ENCODE measurements at places on chromosomes 1 and 21.
A peak's percentile ranks its signal among the peaks of the same experiment; 100 is the strongest.

DNA sequence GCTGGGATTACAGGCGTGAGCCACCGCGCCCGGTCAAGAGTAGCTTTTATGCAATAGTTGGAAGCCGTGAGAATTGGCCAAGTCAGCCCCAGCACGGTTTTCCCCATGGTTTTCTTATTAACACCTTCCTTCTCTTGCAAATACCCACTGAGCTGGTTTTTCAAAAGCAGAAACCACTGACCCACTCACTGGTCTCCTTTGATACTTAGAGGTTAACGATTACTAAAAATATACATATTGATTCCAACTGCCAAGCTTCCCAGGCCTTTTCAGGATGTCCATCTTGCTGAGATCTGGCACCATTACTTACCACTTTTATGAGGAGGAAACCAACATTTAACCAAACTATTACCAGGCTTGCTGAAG, 25.9 kb upstream of the TARDBP start:
- DNase-seq = no peak

DNA sequence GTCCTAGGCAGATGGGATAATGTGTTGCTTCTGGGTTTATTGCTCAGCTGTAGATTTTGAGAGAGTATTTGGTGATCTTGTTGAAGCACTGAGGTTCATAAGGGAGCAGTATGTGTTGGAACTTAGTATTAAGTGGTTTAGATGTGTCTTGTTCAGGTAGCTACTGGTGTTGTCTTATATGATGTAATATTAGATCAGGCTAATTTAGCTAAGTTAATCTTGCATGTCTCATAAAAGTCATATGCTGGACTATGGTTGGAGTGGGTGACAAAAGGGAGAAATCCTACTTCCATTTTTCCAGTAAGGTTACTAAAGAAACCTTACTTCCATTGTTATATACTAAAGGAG, 196.4 kb downstream of the CLEC20A start:
- DNase-seq = no peak

- DNase-seq = no peak
Observed at GRCh38 chr1:218412171-218412570, 67.0 kb downstream of the TGFB2 start.

- DNase-seq = no peak
Observed at GRCh38 chr1:225973158-225973557, 26.0 kb downstream of the SDE2 start.

- DNase-seq = no peak
Observed at GRCh38 chr21:34199121-34199910, 125.9 kb downstream of the MRPS6 start.

DNA sequence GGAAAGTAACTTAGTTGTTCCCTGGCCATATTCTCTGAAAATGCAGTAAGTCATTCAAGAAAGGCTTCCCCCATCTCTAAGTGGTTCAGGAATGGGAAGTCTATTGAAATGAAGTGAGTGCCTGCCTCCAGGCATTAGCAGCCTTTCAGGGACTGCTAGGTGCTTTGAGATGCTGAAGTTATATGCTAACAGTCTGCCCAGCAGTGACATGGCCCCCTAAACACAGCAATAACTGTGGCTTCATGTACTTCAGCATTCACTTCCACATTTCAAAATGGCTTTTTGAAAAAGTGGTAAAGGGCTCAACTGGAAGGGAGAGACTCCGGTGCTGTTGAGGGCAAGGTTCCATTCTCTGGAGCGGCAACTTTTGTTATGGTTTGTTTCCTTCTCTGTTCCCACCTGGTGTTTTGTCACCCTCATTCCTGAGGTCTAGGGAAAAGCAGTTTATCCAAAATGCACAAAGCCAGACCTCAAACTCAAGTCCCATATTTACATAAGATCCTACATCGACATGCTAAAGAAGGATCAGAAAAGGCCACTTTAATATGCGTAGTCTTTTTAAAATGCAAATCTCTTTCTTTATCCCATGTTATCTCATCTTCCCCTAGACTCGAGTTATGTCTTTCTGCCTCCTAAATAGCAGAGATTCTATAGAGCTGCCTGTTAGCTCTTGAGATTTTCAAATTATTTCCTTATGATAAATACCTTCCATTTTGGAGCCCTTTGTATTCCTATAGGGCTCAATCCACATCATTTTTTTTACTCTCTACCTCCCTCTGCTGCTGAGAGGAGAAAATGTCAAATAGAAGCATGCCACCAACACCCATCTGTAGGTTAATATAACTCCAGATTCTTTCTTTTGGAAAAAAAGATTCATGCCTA, 34.2 kb upstream of the LRRC8C start:
- DNase-seq = peak; percentile 29

DNA sequence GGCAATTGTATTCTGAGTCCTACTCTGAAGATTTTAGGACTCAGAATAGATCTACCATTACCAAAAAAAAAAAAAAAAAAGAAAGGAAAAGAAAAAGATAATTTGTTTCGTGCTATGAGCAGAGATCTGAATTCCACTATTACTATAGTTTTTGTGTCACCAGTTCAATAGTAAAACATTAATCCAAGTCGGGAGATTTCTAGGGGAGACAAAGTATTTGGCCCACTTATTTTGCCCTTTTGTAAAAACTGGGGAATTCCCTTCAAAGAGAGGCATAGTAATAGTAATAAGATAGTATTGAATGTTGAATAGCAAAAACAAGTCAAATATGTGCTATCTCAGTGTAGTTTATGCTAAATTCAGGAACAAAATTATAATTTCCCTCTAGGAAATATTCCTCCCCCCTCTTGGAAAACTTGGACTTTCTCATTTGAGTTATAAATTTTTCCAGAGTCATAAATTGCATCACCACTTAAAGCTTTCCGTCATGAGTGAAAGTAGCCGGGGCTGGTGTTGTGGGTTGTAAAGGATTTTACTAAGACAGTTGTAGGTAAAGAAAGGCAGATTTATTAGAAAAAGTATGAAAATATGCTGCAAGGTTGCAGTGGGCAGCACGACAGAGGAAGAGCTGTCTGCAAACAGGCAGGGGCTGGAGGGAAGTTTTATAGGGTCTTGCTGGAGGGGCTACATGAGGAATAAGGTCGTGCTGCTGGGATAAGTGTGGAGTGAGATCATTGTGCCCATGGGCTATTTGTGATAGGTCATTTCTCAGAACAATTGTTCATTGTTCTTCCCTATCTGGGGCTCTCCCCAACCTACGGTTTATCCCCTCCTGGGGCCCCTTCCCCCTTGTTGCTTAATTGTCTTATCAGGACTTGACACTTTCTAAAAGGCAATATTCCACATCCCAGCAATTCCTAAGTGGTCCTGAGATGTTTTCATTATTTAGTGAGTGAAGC, 1009.9 kb downstream of the PLA2G4A start:
- no peak for DNase-seq

GRCh38 chr21:16004086-16004485, 274.3 kb downstream of the USP25 start:
- DNase-seq = no peak
